ENCODE measurements at places on chromosomes 1 and 21.

GRCh38 chr21:16563795-16564194 is 834.0 kb downstream of the USP25 start:
- no peak for DNase-seq

DNA sequence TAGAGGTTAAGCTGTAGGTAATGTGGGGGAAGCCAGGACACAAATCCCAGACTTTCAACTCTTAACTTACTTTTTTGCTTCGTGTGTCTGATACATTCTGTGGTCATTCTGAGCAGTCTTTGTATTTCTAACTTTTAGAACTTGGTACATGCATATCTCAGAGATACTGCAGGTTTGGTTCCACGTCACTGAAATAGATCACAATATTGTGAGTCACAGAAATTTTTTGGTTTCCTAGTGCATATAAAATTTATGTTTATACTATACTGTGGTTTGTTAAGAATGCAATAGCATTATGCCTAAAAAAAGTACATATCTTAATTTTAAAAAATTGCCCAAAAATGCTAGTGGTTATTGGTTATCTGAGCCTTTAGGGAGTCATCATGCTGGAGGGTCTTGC is 3.2 kb downstream of the URB2 start:
- DNase-seq, result no peak

GRCh38 chr21:31133243-31133830 is 95.1 kb upstream of the KRTAP19-8 start:
- DNase-seq, result peak; percentile 43

DNA sequence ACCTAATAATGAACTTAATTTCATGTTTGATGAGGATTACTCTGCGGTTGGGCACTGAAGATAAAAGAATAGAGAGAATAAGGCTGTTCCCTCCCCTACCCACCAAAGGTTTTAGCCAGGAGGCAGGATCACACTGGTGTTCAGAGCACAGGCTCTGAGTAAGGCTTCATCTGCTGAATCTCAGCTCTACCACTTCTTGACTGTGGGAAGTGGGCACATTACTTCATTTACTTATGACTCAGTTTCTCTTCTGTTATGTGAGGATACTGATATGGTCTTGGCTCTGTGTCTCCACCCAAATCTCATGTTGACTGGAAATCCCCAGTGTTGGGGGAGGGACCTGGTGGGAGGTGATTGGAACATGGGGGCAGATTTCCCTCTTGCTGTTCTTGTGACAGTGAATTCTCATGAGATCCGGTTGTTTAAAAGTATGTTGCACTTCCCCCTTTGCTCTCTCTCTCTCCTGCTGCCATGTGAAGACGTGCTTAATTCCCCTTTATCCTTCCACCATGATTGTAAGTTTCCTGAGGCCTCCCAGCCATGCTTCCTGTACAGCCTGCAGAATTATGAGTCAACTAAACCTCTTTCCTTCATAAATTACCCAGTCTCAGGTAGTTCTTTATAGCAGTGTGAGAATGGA is 79.7 kb downstream of the SMYD2 start:
- no peak for DNase-seq

- no peak for DNase-seq
These were observed 15.3 kb downstream of the BECN2 start for GRCh38 chr1:241972703-241973369.

GRCh38 chr1:26771643-26772321 is 16.0 kb upstream of the PIGV start:
- DNase-seq, result peak; percentile 21

GRCh38 chr1:110083061-110083865 is 12.8 kb upstream of the ALX3 start:
- DNase-seq, result no peak

DNA sequence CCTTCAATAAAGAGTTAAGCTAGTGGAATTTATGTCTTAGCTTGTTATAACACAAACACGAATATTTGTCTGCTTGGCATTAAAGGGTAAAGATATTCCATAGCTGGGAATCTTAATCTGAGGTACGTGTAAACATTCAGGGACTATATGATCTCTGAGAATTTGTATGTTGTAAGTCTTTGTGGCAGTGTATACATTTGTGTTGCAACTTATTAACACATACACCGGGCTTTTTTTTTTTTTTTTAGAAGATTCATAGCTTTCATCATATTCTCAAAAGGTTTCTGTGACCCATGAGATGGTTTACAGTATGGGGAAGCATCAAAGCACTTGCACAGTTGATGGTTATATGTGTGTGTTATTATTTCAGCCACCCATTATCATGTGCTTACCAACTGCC is 3.0 kb downstream of the GGPS1 start:
- no peak for DNase-seq

DNA sequence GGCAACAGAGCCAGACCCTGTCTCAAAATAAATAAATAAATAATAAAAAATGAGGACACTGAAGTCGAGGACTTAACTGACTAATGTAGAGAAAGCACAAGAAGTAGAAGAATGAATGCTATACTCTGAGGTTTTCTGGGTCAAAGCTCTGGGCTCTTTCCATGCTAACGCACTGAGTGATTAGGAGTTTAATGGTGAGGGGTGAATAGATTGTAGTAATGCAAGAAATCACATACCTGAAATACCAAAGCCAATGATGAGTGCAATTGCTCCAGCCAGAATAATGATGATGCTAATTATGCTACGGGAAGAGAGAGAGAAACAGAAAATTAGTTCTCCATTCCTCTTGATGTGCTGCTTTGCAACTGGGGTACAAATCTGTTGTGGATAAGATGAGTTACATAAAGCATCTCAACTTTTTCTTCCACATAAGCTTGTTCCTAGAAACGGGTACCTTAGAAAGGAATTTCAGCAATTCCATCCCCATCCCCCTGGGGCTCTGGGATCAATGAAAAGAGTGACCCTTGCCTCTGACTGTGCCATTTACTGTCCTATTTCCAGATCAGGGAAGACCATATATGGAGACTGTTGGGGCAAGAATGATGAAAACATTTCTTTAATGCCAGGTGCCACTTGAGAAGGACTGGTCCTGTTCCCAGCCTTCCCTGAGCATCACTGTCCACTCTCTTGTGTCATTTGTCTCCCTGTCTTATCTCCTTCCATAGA is 40.7 kb downstream of the VTCN1 start:
- DNase-seq, result no peak
